Cortex of kidney (tissue), 1 donor: ENCODE measurements at places on chromosomes 5 and 9.

- DNase-seq = no peak
These were observed 845.6 kb upstream of the CDH6 start for GRCh38 chr5:30347858-30348257.

GRCh38 chr5:32601623-32602295, 16.4 kb downstream of the SUB1 start:
- no peak for DNase-seq

- DNase-seq = no peak
These were observed 82.3 kb upstream of the AGXT2 start for GRCh38 chr5:35129921-35130485.

GRCh38 chr9:127698985-127699670, 7.7 kb upstream of the CFAP157 start:
- DNase-seq = no peak

GRCh38 chr9:108181441-108181840, 674.3 kb downstream of the ACTL7B start:
- no peak for DNase-seq

GRCh38 chr9:76223749-76224340, 170.4 kb downstream of the RFK start:
- no peak for DNase-seq

- DNase-seq = no peak
These were observed 21.7 kb upstream of the ACSL6 start for GRCh38 chr5:132033122-132033521.

DNA sequence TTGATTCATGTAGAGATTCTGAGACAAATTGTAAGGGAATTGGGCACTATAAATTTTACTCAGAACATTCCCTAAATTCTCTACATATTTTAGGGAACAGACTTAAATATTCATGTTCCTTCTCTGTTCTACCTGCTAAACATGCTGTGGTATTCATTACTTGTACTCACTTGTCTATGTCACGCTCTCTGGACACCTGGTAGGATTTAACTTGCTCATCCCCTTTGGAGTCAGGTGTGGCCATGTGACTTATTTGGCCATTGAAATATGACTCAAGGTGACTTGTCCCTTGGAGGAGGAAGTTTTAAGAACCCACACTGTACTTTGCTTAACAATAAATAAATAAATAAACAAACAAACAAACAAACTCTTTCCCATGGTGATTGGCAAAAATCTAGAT, 2258.8 kb upstream of the WWC1 start:
- DNase-seq = no peak

DNA sequence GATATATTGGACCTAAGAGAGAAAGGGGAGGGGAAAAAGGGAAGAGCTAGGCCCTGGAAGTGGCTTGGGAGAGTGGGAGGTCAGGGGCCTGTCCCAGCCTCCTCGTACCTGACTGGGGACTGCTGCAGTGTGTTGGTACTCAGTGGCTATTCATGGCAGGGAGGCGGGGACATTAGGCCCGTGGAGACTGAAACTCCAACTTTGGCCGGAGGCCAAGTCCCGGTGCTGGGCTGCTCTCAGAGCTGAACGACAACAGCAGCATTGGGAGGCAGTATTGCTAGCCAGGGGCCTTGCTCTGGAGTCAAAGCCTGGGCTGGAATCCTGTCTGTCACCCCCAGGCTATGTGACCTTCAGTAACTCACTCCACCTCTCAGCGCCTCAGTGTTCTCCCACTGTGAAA, 37.8 kb downstream of the NEURL1B start:
- no peak for DNase-seq

GRCh38 chr5:57537811-57538210, 55.2 kb upstream of the ACTBL2 start:
- no peak for DNase-seq

- DNase-seq = no peak
These were observed 26.1 kb downstream of the PLPPR1 start for GRCh38 chr9:101054657-101055056.

DNA sequence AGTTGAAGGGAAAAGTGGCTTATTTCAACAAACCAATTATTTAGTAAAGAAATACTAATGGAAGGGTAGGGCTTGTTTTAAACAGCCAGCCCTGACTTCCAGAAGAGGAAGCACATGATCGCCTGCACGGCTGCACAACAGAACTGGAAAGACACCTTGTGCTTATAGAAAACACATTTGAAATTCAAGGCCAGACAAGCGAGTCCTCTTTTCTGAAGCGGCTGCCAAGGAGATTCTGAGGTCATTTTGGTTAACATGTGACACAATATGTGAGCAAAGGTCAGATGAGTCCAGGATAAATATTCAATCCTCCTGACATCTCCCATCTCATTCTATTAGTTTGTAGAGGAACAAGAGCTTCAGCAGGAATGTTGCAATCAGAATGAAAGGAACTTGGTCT, 461.4 kb upstream of the ST8SIA4 start:
- DNase-seq = no peak

DNA sequence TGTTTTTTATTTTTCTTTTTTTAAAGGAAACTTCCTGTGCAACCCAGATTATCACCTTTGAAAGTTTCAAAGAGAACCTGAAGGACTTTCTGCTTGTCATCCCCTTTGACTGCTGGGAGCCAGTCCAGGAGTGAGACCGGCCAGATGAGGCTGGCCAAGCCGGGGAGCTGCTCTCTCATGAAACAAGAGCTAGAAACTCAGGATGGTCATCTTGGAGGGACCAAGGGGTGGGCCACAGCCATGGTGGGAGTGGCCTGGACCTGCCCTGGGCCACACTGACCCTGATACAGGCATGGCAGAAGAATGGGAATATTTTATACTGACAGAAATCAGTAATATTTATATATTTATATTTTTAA, 2.1 kb downstream of the CSF2 start:
- DNase-seq = no peak

DNA sequence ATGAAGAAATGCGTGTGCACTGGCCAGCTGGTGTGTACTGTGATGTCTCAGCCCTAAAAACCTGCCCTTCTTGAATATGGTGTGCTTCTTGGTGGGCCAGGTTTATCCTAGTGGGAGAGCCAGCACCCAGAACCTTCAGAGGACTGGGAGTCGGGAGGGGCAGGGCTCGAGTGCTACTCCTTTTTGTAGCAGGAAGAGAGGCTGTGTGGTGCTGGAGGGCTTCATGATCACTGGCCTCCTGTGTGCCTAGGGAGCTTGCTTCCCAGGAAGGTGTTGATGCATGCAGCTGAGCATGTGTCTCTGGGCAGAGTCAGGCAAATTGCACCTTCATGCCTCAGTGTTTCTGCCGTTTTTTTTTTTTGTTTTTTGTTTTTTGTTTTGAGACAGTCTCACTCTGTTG, 20.0 kb downstream of the PHF2 start:
- no peak for DNase-seq

DNA sequence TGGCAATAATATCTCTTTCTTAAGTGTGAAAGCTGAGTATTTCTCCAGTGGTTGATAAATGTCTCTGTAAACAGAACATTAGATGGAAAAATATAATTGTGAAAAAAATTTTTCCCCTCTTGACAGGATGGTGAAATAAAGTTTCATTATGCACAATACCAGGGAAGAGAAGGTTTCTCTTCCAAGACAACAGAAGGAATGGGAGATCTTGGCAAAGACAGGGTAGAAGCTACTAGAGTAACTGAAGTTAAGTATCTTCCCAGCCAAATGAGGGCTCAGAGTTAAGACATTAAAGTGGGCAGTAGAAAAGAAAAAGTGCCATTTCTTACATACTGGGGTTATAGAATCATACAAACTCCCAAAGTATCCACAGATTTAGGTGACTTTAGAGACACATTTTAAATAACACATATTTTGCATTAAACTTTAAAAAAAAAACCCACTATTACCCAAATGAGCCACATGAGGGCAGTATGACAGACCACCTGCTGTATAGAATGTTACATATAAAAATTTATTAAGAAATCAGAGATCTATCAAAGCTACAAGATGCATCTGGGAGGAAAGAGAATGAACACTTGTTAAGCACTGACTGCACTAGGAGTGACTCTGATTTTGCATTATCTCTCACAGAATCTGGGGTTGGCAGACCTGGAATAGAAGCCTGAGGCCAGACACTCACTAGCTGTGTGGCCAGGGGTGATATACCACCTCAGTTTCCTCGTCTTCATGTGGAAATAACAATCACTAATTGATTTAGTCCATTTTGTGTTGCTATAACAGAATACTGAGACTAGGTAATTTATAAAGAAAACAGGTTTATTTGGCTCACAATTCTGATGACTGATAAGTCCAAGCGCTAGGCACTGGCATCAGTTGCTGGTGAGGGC, 98.5 kb downstream of the ARSB start:
- DNase-seq = no peak

GRCh38 chr5:172038167-172038566, 31.7 kb upstream of the FBXW11 start:
- no peak for DNase-seq

GRCh38 chr9:87435189-87435880, 62.3 kb upstream of the DAPK1 start:
- no peak for DNase-seq

- no peak for DNase-seq
These were observed 240.8 kb downstream of the KIF4B start for GRCh38 chr5:155254399-155254798.

DNA sequence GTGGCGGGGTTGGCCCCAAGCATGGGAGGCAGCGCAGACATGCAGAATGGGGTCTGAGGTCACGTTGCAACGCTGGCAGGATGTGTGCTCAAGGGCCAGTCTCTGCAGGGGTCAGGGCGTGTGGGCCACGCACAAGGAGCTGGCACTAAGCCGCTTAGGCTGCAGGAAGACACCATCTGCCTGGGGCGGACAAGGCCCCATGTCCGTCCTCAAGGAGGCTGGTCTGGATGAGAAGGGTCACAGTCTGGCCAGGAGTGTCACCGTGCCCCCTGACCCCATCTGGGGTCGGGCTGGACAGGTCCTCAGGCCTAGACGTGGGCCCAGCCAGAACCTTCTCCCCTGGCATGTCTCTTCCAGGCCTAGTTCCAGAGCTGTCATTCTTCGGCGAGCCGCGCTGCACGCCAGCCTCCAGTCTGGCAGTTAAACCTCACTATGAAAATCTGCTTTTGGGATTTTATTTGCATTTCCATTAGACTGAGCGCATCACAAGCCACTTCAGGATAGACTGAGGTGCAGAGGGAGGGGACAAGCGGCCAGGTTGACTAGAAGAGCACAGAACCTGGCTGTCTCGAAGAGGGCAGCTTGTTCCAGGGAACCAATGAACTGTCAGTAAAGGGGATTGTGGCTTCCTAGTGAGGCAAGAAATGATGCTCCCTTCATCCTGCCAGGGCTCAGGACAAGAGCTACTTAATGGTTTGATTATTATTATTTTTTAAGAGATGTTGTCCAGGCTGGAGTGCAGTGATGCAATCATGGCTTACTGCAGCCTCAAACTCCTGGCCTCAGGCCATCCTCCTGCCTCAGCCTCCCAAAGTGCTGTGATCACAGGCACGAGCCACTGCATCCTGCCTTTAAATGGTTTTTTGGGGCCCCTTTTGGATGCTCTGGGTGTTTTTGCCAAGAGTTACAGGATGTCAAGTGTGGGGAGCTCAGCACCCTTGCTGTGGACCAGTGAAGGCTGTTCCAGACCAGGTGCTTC, 4.3 kb downstream of the BRD3OS start:
- no peak for DNase-seq

DNA sequence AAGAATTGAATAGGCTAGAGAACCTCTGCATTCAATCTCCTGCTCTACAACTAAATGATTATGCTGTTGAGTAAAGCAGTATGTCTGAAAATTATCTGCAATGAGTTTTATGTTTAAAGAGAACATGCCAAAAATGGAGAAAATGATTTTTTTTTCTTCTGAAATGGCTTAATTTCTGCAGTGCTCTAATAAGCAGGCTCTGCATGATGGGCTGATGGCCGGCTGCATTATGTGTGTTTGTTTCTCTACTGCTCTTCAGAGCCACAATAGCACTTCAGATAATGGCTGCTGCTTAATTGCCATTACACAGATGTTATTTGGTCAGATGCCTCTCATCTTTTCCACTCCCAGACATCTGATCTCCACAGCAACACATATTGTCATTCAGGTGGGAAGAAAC, 286.4 kb upstream of the DMAC1 start:
- DNase-seq = no peak

DNA sequence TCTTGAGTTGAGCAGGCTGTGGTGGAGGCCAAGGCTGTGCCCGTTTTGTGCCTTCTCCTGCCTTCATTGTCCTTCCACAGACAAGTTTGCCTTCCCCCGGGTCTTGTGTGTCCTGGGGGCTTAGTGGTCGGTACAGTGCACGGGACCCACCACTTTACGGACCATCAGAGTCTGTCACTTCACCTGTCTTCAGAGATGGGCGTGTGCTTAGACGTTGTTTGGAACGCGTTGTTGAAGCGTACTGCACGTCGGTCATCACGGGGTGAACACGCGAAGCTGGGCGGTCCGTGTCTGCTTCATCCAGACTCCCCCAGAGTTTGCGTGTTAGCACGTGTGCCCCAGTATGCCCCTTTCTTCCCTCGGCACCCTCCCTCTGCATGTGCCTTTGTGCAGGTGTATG, 24.8 kb downstream of the CEP72 start:
- DNase-seq = no peak

GRCh38 chr5:113427871-113428574, 6.8 kb downstream of the TSSK1B start:
- no peak for DNase-seq

DNA sequence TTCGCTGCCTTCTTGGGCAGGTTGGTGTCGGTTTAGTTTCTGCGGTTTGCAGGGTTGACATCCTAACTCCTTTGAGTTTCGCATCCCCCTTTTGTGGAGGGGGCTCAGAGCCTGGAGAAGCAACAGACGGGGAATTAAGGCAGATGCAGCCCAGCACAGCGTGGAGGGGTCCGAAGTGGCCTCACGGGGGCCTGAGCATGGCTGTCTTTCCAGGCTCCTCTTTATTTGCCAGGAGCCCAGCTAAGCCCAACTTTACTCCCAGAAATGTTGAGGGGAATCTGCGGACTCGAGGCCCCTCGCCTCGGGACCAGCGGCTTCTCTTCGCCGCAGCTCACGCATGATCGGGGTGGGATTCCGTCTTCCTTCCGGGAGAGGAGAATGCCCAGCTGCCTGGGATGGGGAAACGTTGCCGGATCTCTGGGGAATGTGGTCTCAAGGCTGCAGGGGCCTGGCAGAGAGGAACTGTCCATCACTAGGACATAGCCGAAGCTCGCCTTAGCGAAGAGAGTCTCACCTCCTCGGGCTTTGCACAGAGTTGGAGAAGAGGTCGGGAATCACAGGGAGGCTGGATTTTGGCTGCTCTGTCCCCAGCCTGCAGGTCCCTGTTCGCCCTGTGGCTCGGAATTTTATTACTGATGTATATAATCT, 1.3 kb downstream of the RAI14 start:
- no peak for DNase-seq

DNA sequence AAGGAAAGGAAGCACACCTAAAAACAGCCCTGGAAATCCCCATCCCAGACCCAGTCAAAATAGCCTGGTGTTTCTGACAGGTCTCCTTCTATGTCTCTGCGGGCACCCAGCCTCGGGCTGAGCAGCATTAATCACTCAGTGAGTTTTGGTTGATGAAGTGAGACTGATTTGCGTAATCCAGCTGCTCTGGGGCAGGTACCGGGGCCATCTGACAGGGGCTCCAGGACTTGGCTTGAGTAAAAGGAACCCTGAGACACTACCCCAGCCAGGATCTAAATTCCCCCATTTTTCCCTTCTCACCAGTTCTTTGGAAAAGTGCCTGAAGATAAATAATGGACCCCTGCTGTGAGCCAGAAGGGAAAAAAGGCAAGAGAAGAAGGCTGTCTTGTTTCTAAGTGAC, 596 bp downstream of the SLC28A3 start:
- no peak for DNase-seq

GRCh38 chr9:21852754-21853153, 50.3 kb downstream of the MTAP start:
- no peak for DNase-seq
